Smooth muscle cell of trachea (primary cell): ENCODE measurements at places on chromosomes 7 and 10. TPM values are rescaled to one million over a fixed set of nuclear protein-coding genes. Genes with fewer than 3 reads are reported as not detected.

The NKX1-2 gene
- under 0.01 TPM in 1 of 2 replicates, not detected in the other for total RNA-seq

The PTF1A gene
- not detected in 2 replicates for total RNA-seq

The UPK3BL1 gene
- total RNA-seq = 10.3 and 12.2 TPM in 2 replicates

The FANK1 gene
- total RNA-seq = 1.3 and 3.1 TPM in 2 replicates

The NRCAM gene
- total RNA-seq = 0.50 and 1.5 TPM in 2 replicates

The SOSTDC1 gene
- 0.15 TPM in 1 of 2 replicates, not detected in the other for total RNA-seq

The GHITM gene
- 208 and 214 TPM in 2 replicates for total RNA-seq

The MKRN1 gene
- 72.9 and 83.4 TPM in 2 replicates for total RNA-seq

The CLDN3 gene
- total RNA-seq = 0.33 TPM in 1 of 2 replicates, not detected in the other

The VGF gene
- 0.83 and 0.87 TPM in 2 replicates for total RNA-seq

The PON1 gene
- total RNA-seq = not detected in 2 replicates

The SLC16A12 gene
- under 0.01 and 0.17 TPM in 2 replicates for total RNA-seq

The MMD2 gene
- not detected in 2 replicates for total RNA-seq

The CSTF2T gene
- 19.6 and 24.8 TPM in 2 replicates for total RNA-seq

The CHST3 gene
- total RNA-seq = 15.4 and 26.3 TPM in 2 replicates

The GRB10 gene
- total RNA-seq = 31.9 and 45.5 TPM in 2 replicates

The OR6B1 gene
- total RNA-seq = not detected in 2 replicates

The LHFPL3 gene
- not detected in 2 replicates for total RNA-seq

The PNLIPRP1 gene
- not detected in 2 replicates for total RNA-seq

The CASTOR2 gene
- total RNA-seq = 13.5 and 27.6 TPM in 2 replicates

The TMEM140 gene
- total RNA-seq = 14.1 and 30.1 TPM in 2 replicates

The TAS2R41 gene
- 0.17 TPM in 1 of 2 replicates, not detected in the other for total RNA-seq

The CALCR gene
- total RNA-seq = not detected in 2 replicates

The LRRC4 gene
- 0.29 and 0.33 TPM in 2 replicates for total RNA-seq

The MYO3A gene
- total RNA-seq = not detected in 2 replicates

The HOXA2 gene
- total RNA-seq = 1.3 and 2.6 TPM in 2 replicates

The GPR85 gene
- total RNA-seq = 1.5 and 1.9 TPM in 2 replicates

The TUBAL3 gene
- not detected in 2 replicates for total RNA-seq

The FAM20C gene
- 123 and 143 TPM in 2 replicates for total RNA-seq

The KNDC1 gene
- total RNA-seq = 0.73 and 2.3 TPM in 2 replicates

The TMEM273 gene
- not detected in 2 replicates for total RNA-seq

The CAMK2B gene
- total RNA-seq = 0.15 and 0.33 TPM in 2 replicates

The FGFR2 gene
- 0.15 and 0.17 TPM in 2 replicates for total RNA-seq

The RAB19 gene
- total RNA-seq = not detected in 2 replicates

The TSPAN12 gene
- 0.73 and 1.5 TPM in 2 replicates for total RNA-seq

The CYP3A4 gene
- total RNA-seq = not detected in 2 replicates

The DLX6 gene
- total RNA-seq = not detected in 2 replicates

The PLXNA4 gene
- total RNA-seq = 1.9 and 3.6 TPM in 2 replicates

The CYP2C19 gene
- total RNA-seq = not detected in 2 replicates

The ARMH3 gene
- 15.9 and 17.9 TPM in 2 replicates for total RNA-seq

The NPM3 gene
- 68.0 and 146 TPM in 2 replicates for total RNA-seq

The ZNF485 gene
- total RNA-seq = 3.3 and 3.6 TPM in 2 replicates

The CPA2 gene
- total RNA-seq = not detected in 2 replicates

The ALOX5 gene
- not detected in 2 replicates for total RNA-seq

The GCK gene
- 1.5 and 2.2 TPM in 2 replicates for total RNA-seq

The GRID2IP gene
- 0.15 TPM in 1 of 2 replicates, not detected in the other for total RNA-seq

The CYP26C1 gene
- total RNA-seq = under 0.01 TPM in 1 of 2 replicates, not detected in the other

The OPALIN gene
- total RNA-seq = not detected in 2 replicates
